Epithelial cell of proximal tubule (primary cell): ENCODE measurements at places on chromosomes 12 and 14. TPM values are rescaled to one million over a fixed set of nuclear protein-coding genes. Genes with fewer than 3 reads are reported as not detected.

- no peak for DNase-seq
These were observed 59.9 kb downstream of the LIN7A start for GRCh38 chr12:80877721-80878265.

DNA sequence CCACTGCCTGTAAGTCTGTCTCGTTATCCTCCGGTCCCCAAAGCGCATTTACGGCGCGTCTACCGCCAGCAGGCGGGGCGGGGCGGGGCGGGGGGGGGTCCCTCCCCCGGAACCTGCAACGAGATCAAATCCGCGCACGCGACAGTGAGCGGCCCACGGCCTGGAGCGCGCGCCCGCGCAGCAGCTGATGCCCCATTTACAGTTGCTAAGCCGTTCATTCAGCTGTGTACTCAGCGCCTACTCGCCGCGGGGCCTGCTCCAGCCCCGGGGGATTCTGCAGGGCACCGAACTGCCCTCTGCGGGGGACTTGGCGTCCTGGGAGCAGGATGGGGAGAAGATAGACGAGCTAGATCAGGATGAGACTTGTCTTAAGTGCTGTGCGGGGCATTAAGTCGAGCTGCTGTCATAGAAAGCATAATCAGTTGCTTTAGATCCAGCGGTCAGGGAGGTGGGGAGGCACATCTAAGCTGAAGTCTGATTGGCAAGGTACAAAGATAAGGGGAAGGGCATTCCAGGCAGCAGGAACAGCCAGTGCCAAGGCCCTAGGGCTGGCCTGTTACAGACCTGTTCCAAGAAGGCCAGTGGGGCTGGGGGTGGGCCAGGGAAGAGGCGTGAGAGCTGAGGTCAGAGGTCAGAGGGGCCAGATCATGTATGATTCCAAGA lies 1.4 kb upstream of the CCDC85C start:
- DNase-seq, result no peak

- DNase-seq, result no peak
These were observed 212.8 kb upstream of the CCDC196 start for GRCh38 chr14:66273261-66273832.

DNA sequence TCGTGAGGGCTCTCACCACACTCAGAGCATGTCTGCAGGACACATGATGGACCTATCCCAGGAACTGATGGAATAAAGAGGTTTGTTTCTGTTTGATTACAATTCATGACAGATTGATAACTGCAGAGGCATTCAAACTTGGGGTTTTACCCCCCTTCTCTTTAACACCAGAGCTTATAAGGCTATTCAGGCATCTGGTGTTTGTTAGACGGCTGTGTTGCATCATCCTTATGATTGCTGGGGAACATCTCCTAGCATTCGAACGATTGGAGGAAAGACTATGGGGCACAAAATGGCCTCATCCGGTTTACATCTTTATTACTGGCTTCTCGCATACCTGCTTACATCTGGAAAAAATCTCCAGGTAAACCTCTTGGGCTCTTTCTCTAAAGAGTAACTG lies 191.8 kb downstream of the MSRB3 start:
- no peak for DNase-seq

- no peak for DNase-seq
These were observed 16.2 kb downstream of the CLMN start for GRCh38 chr14:95303552-95303951.

- no peak for DNase-seq
These were observed 28.9 kb upstream of the SPPL3 start for GRCh38 chr12:120932956-120933526.

GRCh38 chr14:93430315-93431035 lies at the start of gene UNC79:
TSS of gene UNC79 (plus strand) at chr14:93430939. CDS start at chr14:93431030, 91 bp downstream.
- no peak for DNase-seq

DNA sequence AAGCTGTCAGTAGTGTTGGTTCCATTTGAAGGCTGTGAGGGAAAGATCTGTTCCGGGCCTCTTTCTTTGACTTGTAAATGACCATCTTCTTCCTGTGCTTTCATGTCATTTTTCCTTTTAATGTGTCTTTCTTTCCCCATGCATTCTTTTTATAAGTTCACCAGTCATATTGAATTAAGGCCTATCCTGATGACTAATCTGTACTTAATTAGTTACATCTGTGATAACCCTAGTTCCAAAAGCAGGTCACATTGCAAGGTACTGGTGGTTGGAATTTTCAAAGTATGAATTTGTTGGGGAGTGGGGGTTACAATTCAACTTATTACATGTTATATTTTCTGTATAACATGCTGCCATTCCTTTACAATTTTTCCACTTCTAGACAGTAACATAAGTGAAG lies 1642.1 kb upstream of the FLRT2 start:
- DNase-seq, result no peak

Gene SERPINA5
- total RNA-seq, result 0.58 and 2.4 TPM in 2 replicates

Gene RNFT2
- total RNA-seq, result 4.3 and 10.5 TPM in 2 replicates

Gene PSME2
- total RNA-seq, result 156 and 168 TPM in 2 replicates

Gene SLC6A15
- total RNA-seq, result 1.4 and 2.3 TPM in 2 replicates
